Effector memory CD8-positive, alpha-beta T cell (primary cell): ENCODE measurements at places on chromosomes 7 and 10.
A peak's percentile ranks its signal among the peaks of the same experiment; 100 is the strongest.

DNA sequence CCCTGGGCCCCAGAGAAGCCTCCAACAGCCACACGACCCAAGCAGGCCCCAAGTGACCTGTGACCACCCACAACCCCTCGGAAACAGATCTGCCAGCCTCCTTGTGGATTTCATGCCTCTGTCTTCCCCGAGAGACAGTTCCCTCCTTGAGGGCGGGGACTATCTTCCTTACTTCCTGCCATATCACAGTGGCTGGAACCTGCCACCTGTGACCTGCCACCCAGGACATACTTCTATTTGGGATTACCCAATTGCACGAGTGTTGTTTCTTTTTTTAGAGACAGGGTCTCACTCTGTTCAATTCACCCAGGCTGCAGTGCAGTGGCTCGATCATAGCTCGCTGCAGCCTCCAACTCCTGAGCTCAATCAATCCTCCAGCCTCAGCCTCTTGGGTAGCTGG lies 25.9 kb downstream of the TNRC18 start:
- DNase-seq: no peak

DNA sequence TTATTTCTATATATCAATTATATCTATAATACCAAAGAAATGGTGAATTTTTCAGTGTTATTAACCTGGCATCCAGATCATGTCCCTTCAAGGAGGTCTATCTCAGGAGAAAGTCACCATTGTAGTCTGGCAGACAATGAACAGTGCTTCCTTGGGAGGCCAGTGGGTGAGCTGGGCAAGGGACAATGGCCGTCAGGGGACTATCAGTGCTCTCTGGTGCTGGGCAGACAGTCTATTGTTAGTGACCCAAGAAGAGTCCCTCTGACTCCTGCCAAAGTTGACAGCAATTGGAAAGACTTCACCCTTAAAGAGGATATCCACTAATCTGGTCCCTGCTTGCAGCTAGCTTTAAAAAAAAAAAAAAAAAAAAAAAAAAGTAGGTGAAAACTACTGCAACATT lies 7.1 kb downstream of the JAZF1 start:
- DNase-seq: no peak

DNA sequence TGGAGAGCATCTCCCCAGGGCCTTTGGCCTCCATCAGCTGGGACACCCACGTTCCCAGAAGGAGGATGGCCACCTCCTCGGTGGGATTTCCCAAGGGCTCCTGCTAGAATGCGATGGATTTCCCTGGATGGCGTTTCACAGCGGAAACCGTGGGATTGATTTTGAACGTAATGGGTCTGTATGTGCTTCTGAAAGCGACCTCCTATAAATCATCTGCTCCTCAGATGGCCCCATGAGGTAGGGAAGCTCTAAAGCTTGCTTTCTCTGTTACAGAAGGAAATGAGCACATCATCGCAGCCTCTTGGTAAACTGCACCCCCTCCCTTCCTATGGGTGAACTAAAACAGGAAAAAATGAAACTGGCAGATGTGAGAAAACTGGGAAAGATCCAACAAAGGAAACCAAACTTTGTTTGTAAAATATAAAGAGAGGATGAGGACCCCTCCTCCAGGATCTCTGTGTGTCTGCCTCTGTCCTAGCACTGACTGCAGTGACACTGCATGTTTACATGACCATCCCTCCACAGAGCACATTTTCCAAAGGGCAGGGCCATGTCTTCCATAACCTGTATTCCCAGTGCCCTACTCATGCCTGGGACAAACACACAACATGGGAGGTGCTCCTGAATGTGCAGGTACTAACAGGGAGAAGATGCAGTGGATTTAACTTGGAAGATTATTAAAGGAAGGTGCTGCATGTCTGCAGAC lies 57.6 kb downstream of the LYZL1 start:
- no peak for DNase-seq

DNA sequence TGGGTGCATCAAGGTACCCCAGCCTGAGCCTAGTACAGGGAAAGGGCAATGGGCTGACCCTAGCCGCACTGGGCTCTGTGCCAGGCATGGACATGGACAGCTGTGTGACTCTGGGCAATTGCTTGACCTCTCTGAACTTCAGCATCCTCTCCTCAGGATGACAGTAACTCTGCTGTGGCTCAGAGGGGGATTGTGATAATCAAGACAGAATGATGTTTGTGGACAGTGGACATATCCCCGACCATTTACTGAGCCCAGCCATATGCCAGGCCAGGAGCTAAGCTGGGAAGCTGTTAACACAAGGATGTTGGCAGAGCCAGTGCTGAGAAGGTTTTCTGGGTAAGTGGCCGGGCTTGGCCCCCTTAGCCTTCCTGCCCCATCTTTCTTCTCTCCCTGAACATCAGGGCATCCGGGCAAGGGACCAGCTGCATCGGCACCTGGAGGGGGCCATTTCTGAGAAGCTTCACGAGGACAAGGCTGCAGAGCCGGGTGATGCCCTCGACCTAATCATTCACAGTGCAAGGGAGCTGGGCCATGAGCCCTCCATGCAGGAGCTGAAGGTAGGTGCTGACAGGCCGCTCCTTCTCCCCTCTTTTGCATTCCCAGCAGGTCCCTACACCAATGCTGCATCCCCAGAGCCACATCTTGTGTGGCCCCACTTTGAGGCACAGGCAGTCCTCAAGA lies 3.5 kb downstream of the CYP26C1 start:
- DNase-seq: no peak

- DNase-seq: no peak
Observed at GRCh38 chr10:43981232-43981631, 332.6 kb upstream of the ZNF32 start.

DNA sequence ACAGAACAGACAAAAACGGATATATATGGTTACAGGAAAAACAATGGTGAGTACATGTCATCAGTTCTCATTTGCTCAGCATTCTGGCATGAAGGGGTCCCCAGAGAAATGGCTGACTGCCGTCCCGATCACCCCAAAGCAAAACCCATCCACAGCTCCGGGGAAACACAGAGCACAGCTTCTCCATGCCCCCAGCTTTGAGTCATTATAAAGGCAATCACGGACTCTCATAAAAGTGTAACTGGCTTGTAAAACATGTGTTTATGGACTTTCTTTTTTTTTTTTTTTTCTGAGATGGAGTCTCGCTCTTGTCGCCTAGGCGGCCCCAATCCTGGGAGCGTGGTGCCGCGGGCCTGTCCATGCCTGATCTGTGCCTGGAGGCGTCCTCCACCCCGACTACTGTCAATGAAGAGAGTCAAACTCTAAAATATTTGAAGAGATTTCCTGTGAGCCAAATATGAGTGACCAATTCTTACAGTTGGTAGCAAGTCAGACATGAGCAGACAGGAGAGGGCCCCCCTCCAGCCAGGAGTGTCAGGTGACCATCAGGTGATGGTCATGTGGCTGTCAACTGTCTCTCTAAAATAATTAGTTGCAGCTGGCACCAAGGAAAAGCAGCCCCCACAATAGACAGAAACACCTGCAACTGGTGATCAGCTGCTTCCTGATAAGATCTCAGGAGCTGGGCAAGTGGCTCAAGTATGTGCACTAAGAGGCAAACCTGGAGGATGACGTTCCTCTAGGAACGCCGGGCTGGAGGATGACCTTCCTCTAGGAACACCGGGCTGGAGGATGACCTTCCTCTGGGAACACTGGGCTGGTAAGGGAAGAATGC lies 21.7 kb upstream of the NOM1 start:
- no peak for DNase-seq

- DNase-seq: no peak
Observed at GRCh38 chr10:75508239-75508813, 76.9 kb downstream of the LRMDA start.

DNA sequence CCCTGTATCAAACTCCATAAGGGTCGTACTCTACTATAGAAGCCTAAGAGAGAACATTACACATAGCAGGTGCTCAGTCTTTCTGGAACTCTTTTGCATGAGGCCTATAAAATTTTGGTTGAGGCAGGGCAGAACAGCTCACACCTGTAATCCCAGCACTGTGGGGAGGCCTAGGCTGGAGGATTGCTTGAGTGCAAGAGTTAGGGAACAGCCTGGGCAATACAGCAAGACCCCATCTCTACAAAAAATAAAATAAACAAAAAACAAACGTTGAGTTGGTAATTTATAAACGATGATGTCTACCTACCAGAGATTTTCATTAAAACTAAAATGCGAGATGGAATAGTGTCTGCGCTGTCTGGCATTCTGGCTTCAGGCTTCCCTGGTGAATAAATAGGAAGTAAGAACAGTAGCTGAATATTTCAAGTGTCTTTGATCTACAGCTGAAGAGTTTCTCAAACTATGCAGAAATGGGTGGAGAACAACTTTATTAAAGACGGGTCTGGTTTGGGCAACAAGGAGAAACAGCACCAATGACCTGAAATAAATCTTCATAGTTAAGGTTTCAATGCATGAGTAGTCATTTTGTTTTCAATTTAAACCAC lies 774 bp downstream of the PON2 start:
- no peak for DNase-seq

DNA sequence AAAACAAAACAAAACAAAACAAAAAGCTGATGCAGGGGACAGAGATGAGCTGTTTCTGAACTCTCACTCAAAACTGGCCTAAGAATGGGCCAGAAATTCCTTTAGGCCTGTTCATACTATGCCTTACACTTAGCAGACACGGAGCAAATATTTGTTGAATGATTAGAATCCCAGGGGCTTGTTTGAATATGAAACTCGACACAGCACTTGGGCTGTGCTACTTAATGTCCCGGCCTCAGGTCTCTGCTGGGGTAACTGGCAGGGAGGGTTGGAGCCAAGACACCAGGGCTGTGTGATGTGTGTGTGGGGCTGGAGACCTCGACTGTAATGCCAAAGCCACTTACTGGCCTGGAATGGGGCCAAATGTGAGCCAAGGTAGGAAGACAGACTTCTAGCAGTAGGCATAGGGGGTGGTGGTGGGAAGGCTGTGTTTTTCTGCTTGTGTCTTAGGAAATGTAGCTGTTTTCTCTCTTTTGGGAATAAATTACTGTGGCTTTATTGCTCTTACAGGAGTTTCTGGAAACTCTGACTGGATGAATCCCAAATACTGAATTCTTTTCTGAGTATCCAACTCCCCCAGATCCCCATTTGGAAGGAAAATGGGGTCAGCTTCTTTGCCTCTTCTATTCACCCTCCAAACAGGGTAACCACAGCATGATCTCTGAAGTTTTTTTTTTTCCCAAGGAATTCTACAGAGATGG lies 66.7 kb downstream of the EMX2 start:
- no peak for DNase-seq

DNA sequence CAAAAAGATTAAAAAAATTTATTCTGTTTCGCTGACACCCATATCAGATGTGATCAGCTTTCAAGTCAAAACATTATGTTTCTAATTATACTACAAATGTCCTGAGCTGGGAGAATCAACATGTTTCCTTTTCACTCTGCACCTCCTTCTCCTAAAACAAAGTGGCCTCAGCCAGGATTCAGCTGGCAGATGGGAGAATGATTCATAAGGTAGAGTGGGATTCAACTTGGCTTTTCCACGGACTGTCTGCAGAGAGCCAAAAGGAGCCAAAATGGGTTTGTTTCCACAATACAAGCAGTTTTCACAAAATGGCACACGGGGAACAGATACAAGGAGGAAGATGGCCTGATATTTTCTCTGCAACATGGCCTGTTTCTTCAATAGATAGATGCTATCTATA lies 376.5 kb upstream of the PRKCQ start:
- no peak for DNase-seq

- no peak for DNase-seq
Observed at GRCh38 chr10:132209130-132209529, 22.4 kb downstream of the DPYSL4 start.

DNA sequence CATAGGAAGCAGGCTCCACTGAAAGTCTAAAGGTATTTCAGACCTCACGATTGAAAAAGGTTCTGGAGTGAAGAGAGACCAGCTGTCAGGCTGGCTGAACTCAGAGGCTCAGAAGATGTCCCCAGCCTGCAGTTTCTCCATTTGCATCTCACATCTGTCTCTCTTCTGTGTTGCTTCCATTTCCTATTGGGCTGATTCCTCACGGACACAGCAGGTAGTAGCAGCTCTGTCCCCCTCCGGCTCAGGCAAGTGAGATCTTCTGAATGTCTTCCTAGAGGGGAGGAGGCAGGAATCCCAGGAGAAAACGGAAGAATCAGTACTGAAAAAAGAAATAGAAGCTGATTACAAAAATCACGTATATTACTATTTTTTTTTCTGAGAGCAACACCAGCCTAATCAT lies 274.1 kb upstream of the COBL start:
- no peak for DNase-seq

- no peak for DNase-seq
Observed at GRCh38 chr10:1608851-1609647, 128.3 kb downstream of the ADARB2 start.

- DNase-seq: no peak
Observed at GRCh38 chr7:14891289-14891688, 11.3 kb downstream of the DGKB start.

DNA sequence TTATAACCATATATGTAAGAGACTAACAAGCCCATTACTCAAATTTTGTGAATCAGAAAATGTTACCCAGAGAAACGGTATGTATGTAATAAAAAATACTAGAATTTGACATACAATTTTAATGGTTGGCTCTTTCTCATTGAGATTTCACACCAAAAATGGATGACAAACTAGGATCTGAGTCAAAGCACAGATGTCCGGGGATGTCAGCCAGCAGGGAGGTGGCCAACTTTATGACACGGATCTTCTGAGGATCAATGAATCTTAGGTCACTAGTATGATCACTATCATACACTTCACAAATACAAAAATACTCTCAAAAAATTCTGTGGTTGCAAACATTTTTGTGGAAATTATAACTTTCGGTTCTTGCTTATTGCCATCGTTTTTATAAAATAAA lies 173.5 kb upstream of the NFE2L3 start:
- no peak for DNase-seq

GRCh38 chr7:158676906-158677305 lies 27.7 kb downstream of the NCAPG2 start:
- no peak for DNase-seq

DNA sequence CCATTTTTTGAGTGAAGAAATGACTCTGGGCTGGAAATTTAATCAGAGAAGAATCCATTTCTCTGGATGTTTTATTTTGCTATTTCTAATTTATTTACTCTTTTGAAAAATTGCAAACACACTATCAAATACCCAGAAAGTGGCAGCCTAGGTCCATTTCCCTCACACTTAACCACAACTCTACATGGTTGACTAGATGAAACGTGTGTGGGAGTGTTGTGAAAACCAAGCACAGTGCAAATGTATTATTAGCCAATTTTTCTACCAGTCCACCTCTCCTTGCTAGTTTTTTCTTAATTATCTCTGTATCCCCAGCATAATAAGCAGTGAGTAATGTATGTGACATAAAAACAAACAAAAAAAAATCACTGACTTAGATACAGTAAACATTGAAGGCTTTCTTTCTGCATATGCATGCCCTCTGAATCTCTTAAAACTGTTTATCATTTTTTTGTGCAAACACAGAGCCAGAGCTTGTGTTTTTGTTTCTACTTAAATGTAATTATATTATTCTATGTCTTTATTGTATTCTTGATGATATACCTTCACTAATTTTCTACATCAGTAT lies 30.9 kb downstream of the SCIN start:
- no peak for DNase-seq

- peak; percentile 40 for DNase-seq
Observed at GRCh38 chr7:64887756-64888508, 15.1 kb upstream of the ZNF273 start.

GRCh38 chr10:77513220-77513619 lies 124.4 kb downstream of the KCNMA1 start:
- DNase-seq: no peak
